ENCODE measurements at places on chromosomes 11 and 22.

DNA sequence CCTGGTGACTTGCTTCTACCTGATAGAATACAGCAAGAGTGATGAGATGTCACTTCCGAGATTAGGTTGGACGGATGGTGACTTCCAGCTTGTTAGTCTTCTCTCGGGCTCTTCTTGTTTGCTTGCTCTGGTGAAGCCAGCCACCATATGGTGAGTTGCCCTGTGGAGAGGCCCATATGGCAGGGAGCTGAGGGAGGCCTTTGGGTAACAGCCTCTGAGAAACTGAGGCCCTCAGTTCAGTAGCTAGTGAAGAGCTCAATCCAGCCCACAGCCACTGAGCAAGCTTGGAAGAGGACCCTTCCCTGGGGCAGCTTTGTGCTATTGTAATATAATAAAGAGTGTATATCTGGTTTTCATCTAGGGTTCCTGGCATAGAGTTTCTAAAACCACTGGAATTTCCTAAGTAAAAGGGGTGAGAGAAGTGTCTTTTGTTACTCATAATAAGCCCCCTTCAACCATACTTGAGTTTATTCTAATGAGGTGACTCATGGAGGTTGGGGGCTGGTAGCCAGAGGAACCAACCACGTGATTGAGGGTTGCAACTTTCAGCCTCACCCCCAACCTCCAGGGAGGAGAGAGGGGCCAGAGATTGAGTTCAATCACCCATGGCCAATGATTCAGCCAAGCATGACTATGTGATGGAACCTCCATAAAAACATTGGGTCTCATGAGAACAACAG lies 8.0 kb upstream of the TPCN2 start:
- no peak for DNase-seq

DNA sequence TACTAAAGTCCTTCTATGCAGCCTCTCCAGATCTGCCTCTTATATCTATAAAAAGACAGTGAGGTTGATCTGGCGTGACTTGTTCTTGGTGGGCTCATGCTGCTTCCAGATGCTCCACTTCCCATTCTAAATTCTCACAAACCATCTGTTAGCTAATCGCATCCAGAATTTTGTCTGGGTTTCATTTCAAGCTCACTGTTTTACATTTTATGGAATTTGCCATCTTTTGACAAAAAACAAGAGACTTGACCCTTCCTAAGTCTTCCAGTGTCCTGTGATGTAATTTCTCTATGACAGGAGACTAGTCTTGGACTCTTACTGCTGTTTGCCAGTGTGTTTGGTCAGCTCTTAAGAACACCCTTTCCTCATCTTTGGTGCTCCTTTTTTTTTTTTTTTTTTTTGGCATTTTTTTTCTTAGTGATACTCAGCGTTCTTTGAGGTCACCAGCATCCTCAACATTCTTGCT lies 23.0 kb downstream of the CRKL start:
- no peak for DNase-seq

DNA sequence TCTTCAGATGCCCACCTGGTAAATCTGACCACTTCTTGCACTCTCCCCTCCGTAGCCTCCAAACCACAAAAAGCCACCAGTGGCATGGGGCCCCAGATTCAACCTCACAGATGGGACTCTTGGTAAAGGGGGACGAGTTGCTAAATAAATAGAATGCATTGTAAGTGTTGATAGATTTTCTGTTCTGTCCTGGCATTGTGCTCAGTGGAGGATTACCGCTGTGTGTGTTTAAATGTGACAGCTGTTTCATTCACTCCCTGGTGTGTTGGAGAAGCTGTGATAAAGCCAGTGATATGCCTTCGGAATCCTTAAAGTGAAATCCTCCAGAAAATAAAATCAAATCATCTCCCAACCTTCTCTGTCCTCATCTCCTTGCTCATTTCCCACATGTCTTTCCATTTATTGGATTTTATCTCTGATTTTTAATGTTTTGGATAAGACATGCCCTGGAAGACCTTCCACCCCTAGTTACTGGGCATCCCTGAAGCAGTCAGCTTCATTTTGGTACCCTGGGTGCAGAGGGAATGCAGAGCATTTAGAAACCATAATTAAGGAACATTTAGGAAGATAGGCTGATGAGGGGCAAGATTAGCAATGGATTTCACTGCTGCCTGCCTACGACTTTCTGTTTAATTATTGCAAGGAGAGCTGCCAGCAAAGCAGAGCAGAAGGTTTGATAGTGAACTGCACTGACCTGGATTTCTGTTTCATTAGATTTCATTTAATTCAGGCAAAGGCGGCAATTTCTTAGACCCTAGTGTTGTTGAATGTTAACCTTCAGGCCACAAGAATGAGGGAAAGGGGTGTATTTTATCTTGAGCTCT lies 460.9 kb upstream of the KIRREL3 start:
- no peak for DNase-seq

DNA sequence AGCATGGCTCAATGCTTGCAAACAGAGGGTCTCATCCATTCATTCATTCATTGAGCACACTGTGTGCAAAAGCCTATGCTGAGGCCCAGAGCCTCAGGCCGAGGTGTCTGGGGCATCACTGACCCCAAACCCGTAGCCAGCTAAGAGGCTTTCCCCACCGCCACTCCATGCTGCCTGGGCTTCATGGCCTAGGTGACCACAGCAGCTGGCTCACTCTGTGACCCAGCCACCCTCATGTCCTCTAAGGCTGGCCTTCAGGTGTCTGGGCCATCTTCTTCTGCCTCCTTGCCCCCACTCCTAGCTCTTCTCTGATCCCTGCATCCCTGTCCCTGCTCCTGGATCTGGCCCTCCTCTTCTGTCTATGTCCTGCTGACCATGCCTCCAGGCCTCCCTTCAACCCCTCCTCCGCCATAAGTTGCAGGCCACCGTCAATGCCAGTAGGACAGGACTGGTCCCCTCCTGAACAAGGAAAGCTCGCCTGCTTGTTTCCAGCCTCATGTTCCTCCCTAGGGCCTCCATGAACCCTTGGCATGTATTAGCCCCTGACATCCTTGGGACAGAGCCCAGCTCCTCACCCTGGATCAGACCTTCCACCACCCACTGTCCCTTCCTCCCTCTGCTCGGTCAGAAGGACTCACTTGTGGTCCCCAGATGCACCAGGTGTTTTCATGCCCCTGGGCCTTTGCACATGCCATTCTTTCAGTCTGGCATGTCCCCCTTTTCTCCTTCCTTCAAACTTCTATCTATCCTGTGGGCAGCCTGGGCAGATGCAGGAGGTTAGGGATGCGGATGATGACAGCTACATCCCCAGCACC lies 92.8 kb downstream of the MYEOV start:
- no peak for DNase-seq

- no peak for DNase-seq
These were observed 580 bp downstream of the ILK start for GRCh38 chr11:6604081-6604626.

- DNase-seq = no peak
These were observed 416.7 kb upstream of the CHORDC1 start for GRCh38 chr11:90639461-90639993.

GRCh38 chr11:71461696-71462095 lies 8.7 kb downstream of the NADSYN1 start:
- DNase-seq = no peak

- no peak for DNase-seq
These were observed 55.3 kb downstream of the INSC start for GRCh38 chr11:15169815-15170551.

DNA sequence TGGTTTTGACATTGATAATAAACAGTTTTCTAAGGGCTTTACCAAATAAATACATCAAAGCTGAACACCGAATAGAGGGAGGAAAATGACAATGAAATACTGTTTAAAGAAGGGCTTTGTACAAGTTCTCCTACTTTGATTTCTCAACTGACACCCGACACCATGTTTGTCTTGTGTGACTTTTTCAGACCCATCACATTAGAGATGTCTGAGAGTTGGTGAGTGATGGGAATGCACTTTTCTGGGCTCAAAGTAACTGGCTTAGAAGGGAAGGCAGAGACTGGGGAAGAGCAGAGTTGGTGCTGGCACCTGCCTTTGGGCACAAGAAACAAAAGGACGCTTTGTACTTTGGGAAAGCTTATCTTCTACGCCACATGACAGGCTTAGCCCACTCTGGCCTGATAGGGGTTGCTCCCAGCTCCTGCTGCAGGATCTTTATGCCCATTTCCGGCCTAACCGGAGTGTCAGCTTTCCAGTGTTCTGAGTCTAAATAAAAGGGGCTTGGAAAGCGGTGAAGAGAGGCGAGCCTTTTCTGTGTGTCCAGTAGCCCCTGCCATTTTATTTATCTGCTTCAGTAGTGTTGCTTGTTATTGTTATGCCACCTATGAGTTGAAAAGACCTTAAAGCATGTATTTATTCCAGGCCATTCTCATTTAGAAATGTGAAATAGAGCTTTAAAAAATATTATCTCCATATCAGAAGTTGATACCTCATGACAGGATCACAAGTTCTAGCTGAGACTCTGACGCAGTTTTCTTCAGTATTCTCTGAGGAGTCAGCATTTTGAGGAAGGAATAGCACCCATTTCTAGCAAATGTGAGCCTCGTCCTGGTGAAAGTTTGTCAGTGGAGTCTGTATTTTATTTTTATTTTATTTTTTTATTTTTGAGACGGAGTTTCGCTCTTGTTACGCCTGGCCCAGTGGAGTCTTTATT lies 24.2 kb downstream of the KREMEN1 start:
- no peak for DNase-seq

GRCh38 chr11:37747121-37747520 lies 1149.1 kb upstream of the RAG2 start:
- no peak for DNase-seq

GRCh38 chr11:70625582-70626518 lies 227.5 kb downstream of the CTTN start:
- no peak for DNase-seq

DNA sequence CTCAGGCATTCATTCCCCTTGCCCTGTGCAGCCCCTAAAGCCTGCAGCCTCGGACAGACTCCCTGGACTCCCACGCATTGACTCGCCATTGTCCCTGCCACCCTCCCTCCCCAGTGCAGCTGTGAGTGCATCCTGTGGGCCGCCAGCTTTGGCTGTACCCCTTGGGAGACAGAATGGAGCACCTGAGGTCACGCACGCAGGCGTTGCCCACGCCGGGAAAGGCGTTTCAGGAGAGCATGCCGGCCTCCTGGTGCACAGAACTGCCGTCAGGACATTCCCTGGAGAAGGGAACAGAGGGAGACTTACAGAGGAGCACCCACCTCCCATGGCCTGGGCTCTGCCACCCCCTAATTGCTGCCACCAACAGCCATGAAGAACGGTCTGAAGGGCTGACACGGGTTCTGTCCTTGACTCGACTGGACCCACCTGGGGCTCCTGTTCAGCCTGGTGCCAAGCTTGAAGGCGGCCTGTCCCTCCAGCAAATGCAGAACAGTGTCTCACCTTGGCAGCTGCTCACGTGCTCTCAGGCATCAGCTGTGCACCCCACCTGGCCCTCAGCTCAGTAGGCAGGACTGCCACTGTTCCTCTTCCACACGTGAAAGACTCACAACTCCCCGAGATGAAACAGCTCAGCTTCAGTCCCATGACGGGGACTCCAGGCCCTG lies 503.8 kb downstream of the BRD1 start:
- DNase-seq = no peak

- no peak for DNase-seq
These were observed 89.7 kb upstream of the MTMR2 start for GRCh38 chr11:96013461-96014213.

DNA sequence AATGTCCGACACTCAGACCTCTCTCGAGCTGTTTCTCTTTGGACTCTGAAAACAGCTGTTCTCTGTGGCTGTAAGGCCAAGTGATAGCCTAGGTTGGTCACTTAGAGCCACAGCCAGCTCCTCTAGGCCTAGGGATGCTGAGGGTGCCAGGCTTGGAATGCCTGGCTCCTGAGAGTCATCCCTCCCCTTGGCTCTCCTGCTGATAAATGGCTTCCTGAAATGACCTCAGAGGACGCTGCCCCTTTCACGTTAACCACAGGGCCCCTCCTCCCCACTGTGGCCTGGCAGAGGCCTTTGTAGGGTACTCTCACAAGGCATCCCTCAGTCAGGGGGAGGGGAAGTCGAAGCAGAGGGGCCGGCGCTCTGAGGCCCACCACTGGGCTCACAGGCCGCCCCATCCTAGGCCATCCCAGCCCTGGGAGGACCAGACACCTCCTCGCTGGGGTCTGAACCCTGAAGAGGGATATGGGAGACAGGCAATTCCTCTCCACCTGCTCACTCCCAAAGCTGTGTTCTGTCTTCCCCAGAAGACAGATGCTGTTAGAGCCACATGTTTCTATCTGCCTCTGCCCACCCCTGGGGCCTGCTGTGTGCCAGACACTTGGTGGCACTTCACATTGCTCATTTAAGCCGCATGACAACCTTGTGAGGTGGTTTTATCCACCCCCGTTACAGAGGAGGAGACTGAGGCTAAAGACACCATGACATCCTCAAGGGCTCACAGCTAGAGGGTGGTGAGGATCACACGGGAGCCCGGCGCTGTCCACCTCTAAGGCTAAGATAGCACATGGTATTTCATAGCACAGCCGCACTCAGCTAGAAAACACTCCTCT lies 50.9 kb downstream of the ARFGAP3 start:
- no peak for DNase-seq

DNA sequence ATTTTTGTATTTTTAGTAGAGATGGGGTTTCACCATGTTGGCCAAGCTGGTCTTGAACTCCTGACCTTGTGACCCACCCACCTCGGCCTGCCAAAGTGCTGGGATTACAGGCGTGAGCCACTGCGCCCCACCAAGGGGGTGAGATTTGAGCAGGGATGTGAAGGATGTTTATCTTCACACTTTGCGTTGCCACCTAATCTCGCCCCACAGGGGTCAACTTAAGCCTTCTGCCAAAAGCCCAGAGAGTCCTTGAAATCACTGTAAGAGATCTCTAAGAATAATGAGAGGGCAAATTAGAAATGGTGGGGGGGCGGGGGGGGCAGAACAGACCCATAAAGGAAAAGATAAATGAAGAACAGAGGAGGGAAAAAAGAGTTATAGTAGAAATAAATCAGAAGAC lies 158.3 kb upstream of the TIMP3 start:
- DNase-seq = no peak

DNA sequence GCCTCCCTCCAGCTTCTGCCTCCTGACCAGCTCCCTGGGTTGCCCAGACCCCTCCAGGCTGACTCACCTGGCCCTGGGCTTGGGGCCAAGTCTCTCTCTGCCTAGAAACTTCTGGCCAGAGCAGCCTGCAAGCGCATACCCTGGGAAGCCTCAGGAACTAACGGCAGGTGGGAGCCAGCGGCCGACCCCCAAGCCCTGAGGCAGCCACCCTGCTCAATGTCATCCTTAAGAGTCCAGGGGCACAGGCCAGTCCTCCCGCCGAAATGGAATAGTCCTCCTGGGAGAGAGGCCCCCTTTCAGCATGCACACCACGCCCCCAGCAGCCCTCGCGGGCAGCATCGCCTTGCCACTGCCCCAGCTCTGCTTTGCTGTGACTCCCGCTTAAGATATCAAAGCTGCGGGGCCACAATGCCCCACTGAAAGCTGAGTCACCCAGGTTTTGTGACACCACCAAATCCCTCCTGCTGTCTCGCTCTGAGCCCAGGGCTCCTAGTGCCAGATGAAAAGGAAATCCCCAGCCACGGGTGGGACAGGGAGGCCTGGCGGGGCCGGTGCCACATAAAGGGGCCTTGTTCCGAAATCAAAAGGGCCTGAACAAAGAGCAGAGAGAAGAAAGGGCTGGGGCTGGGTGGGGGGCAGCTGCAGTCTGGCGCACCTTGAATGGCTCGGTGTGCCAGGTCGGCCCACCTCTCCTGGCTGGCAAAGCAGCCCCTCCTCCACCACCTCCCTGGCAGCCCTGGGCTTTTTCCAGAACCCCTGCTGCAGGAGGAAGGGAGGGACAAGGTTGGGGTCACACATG lies 21.4 kb upstream of the FGF3 start:
- no peak for DNase-seq

- no peak for DNase-seq
These were observed 206.2 kb downstream of the MAML2 start for GRCh38 chr11:96136613-96137298.
